ENCODE measurements at places on chromosomes 1 and 21.

- no peak for DNase-seq
These were observed 55.7 kb downstream of the HLCS start for GRCh38 chr21:36910581-36911307.

- no peak for DNase-seq
These were observed 54.9 kb downstream of the WDR64 start for GRCh38 chr1:241706967-241707366.

- DNase-seq: peak; percentile 99
These were observed 10.8 kb downstream of the ADAMTSL4 start for GRCh38 chr1:150560011-150560438.

GRCh38 chr1:94542088-94542870, 720 bp upstream of the F3 start:
- DNase-seq: no peak

DNA sequence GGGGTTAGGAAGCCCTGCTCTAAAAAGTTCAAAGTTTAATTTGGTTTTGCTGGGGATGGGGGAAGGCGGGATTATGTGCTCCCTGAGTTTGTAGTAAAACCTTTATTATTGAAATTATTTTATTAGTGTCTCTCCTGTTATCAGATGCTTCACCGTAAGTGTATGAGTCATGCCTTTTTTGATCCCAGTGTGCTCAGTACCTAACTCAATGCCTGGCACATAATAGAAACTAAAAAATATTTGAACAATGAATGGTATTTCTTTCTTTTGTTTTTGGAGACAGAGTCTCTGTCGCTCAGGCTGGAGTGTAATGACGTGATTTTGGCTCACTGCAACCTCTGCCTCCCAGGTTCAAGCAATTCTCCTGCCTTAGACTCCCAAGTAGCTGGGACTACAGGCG, 6.4 kb downstream of the SNRPE start:
- DNase-seq: no peak
